NCI-H1105 treated with DMSO at 0.1 percent for 48 hours (cell line): ENCODE measurements at places on chromosomes 1 and 21.
A peak's percentile ranks its signal among the peaks of the same experiment; 100 is the strongest.

GRCh38 chr1:31183927-31184554, 55.6 kb downstream of the NKAIN1 start:
- DNase-seq = peak; percentile 65

GRCh38 chr1:84373436-84374141, 24.7 kb upstream of the DNASE2B start:
- no peak for DNase-seq

- DNase-seq = no peak
These were observed 36.3 kb downstream of the TNNI3K start for GRCh38 chr1:74271503-74271902.

DNA sequence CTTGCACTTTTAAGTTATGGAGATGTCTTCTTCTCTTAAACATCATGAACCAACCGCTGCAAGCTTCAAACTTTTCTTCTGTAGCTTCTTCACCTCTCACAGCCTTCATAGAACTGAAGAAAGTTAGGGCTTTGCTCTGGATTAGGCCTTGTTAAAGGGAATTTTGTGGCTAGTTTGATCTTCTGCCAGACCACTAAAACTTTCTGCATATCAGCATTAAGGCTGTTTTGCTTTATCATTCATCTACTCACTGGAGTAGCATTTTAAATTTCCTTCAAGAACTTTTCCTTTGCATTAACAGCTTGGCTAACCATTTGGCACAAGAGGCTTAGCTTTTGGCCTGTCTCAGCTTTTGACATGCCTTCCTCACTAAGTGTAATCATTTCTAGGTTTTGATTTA, 43.0 kb upstream of the RGL1 start:
- no peak for DNase-seq

- DNase-seq = no peak
These were observed 6.1 kb upstream of the C4BPA start for GRCh38 chr1:207097871-207098324.

- no peak for DNase-seq
These were observed 391.6 kb downstream of the PBX1 start for GRCh38 chr1:164950541-164950986.

GRCh38 chr1:93443454-93443853, 4.5 kb upstream of the FNBP1L start:
- DNase-seq = peak; percentile 59

DNA sequence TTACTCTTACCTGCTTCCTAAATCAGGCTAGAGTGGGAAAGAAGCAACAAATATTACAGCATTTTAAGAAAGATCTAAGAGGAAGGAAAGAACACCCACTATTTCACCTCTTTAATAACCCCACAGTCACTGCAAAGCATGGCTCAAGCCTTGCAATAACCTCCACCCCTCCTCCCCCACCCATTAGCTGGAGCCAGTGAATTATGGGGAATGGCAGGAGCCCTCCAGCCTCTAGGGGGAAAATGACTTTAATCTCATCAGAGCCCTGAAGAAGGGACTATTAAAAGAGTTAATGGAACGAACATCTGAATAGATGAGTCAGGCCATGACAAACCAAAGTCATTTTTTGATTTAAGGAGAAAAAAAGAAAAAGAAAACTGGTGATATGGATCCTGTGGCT, 630.7 kb upstream of the PLXNA2 start:
- no peak for DNase-seq

DNA sequence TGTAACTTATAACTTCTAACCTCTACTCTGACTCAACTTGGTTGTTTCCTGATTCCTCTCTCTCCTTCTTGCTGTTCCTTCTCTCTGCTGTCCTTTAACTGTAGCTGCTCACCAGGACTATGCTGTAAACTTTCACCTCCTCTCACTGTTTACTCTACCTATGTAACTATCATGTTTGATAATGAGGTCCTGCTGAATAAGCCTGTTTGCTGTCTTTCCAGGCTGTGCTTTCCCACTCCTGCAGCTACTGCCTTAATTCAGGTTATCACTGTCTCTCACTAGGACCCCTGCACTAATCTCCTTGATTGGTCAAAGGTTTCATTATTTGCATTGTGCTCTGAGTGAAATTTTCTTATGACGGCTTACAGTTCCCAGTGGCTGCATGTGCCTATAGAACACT, 633.9 kb upstream of the PTBP2 start:
- DNase-seq = no peak

DNA sequence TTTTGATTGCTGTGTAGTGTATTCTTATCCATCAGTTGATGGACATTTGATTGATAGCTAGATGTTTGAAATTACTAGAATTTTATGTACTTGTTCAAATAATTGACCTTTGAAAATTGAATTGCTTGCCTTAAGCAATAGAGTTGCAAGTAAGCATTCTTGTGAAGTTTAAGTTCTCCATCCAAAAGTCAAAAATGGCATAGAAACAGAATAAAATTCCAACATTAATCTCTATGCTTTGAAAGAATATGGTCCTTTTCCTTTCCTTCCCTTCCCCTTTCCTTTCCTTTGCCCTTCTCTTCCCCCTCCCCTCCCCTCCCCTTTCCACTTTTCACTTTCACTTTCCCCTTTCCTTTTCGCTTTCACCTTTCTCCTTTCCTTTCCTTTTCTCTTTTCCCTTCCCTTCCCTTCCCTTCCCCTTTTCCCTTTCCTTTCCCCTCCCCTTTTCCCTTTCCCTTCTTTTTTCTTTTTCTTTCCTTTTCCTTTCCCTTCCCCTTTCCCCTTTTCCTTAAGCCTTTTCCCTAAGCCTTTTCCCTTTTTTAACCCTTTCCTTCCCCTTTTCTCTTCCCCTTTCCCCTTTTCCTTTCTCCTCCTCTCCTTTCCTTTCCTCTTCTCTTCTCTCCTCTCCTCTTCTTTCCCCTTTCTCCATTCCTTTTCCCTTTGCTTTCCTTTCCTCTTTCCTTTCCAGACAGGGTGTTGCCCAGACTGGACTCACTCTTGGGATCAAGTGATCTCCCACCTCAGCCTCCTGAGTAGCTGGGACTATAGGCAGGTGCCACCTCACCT, 67.4 kb downstream of the SASS6 start:
- no peak for DNase-seq

DNA sequence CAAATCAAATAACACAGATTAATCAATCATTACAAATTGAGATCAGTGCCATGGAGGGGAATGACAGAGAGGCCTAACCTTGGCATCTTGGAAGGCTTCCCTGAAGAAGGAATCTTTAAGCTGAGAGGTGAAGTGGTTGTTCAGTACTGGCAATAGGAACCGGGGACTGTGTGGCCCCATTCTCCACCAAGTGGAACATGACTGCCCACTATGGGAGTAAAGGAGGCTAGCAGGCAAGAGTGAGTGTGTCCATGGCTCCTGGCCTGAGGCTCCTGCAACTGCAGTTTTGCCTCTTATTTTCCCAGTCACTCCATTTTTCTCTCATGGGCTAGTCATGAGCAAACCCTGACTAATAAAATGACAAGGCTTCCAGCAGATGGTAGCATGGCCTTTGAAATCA, 112.2 kb upstream of the GJB5 start:
- no peak for DNase-seq

DNA sequence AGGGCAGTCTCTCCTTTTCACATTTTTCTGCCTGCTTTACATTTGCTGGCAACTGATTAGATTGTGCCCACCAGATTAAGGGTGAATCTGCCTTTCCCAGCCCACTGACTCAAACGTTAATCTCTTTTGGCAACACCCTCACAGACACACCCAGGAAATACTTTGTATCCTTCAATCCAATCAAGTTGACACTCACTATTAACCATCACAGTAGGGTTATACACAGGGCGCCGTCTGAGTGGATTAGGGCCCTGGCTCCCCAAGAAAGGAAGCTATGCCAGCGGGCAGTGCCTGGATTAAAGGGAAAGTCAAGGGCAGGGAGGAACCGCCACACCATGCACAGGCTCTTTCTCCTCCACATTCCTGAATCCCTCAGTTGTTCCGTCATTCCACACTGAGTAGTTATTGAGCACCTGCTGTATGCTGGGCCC, 56.2 kb downstream of the EVA1C start:
- no peak for DNase-seq

GRCh38 chr1:39540504-39541031, 36.0 kb downstream of the PABPC4 start:
- DNase-seq = no peak

GRCh38 chr1:168368131-168368530, 87.5 kb downstream of the TBX19 start:
- DNase-seq = no peak

DNA sequence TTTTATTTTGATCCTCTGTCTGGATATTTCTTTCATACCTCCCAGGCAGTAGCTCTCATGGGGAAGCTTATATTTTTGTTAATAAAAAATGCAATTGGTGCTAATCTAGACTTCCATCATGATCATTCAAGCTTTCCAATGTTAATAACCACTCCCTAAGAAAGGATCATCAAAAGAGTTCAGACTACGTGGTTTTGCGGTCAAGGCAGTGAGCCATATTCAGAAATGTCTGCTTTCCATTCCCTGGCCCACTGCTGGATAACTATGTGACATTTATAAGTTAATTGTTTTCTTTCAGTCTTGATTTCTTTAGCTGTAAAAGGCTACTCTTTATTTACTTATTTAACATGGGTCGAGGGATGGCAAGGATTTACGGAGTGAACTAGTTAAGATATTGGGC, 414.6 kb downstream of the LMO4 start:
- DNase-seq = no peak

- DNase-seq = peak; percentile 48
These were observed 683 bp downstream of the LRRC8D start for GRCh38 chr1:89821322-89822108.

DNA sequence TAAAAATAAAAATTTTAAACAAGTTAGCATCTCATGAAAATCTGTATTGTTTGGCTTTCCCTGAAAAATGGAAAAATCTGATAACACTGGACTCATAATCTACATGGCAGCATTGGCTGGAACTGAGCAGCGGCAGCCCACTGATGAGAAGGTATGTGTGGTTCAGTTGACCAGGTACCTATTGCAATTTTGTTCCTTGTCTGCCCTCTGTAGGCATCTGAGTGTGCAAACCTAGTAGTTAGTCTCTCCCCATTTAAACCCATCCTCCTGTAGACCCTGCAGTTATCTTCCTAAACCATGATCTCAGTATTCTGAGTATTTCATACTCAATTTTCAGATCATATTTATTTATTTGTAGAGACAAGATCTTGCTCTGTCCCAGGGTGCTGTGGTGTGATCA, 59.4 kb upstream of the SERBP1 start:
- DNase-seq = peak; percentile 32

DNA sequence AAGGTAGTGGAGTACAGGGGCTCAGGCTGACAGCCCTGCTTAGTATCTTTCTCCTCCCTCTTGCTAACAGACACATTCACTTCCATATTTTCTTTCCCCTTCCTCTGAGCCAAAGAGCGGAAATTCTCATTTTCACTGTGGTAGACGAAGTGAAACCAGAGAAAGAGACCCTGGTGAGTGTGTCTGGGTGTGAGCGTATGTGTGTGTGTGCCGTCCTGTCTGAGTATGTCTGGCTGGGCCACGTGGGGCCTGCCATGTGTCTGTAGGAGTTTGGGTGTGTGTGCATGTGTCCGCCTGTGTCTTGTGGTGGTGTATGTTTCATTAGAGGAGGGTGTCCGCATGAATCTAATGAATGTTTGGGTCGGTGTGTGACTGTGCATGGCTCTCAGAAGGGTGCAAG, 1.7 kb downstream of the COL8A2 start:
- DNase-seq = no peak

DNA sequence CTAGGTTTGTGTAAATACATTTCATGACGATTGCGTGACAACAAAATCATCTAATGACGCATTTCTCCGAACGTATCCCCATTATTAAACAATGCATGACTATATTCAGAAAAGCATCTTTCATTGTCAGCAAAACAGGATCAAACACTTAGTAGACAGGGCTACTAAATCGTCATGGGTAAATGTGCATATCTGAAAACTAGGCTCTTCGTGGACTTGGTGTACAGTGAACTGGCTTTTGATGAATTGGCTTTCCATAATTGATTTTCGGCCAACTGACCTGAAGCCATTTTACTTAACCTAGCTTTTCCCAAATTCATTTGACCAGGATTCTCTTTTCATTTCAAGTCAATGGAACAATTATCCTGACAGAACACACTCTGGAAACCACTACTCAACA, 665.0 kb downstream of the SMYD3 start:
- no peak for DNase-seq

DNA sequence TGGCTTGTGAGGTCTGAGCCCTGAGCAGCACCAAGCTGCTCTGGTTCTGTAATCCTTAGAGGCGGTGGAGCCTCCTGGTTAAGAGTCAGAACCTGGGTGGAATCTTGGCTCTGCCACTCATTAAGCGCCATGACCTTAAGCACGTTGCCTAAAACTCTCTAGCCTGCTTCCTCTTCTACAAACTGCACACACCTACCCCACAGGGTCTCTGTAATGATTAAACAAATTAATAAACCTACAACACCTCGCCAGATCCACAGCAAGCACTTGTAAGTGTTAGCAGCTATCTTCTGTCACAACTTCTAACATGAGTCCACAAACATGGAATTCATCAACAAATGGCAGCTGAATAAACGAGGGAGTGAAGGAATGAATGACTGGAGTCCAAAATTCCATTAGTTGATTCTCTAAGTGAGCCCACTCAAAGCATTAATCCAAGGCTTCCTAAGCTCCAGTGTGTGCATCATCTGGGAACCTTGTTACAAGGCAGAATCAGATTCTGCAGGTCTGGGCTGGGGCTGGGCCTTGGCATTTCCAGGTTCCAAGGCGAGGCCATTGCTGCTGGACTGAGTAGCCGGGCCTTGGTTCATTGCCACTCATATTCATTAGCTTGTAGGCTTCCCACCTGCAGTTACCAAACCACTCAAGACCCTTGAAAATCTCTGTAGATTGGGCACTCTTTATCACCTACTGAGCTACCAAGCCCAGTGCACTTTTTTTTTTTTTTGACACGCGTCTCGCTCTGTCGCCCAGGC, 168.6 kb downstream of the HIVEP3 start:
- no peak for DNase-seq

DNA sequence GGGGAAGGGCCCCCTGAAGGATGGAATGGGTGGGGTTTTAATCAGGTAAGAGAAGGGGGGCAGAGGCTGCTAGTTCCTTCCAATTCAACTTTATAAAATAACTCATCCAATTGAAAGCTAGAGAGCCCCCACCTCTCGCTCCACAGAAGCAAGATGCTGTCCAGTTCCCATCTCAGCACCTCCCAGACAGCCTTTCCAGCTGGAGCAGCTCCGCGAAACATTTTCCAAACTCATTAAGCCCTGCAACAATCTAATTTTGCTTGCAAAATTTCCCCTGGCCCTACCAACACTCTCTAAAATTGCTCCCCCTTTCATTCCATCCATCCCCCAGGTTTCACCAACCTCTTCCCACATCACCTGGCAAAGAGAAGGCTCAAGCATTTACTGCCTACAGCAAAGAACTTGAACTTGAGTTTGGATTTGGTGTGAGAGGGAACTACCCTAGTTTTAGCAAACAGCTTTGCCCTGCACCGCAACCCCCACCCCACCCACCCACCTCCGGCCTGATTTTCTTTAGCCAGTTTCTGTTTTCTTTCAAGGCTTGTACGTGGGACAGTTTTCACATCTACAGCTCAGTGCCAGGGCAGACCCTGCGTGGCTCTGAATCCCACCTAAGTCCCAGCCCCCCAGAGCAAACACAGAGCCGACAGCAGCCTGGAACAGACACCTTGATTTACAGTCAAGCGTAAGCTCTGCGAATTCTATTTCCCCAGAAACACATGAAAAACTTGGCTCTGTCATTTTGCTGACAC, 46.7 kb downstream of the SYF2 start:
- DNase-seq = no peak

- no peak for DNase-seq
These were observed 38.3 kb upstream of the NRDC start for GRCh38 chr1:51916587-51917405.
